ENCODE measurements at places on chromosomes 13 and 19.
A peak's percentile ranks its signal among the peaks of the same experiment; 100 is the strongest.

DNA sequence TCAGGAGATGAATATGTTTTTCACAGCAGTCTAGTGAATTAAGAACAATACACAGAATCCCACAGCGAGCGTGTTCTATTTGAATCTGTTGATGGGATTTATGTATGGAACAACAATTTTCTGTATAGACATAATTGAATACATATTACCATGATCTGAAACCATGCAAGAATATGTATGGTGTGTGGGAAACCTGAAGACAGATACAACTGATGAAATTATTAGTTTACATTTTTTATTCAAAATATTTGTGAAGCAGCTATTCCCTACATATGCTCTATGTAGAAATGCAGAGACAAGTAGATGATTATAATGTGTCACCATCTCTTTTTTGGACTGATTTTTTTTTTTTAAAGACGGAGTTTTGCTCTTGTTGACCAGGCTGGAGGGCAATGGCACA is 91.8 kb downstream of the DNAJC15 start:
- no peak for DNase-seq

DNA sequence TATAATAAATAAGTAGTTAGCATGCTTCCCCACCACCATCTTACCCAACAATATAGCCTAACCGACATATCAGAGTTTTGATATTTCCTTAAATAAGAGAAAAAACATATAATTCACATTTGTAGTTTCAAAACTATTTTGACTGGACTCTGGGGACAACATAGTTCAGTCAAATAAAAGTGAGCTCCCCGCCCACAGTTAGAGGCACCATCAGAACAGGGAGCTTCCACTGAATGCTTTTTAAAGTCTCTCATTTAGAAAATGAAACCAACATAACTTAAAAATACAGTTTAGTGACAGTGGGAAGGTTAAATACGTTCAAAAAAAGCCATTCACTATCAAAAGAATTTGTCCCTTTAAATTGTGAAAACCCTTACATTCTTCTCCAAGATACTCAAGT is 92.8 kb downstream of the EPSTI1 start:
- DNase-seq, result no peak

DNA sequence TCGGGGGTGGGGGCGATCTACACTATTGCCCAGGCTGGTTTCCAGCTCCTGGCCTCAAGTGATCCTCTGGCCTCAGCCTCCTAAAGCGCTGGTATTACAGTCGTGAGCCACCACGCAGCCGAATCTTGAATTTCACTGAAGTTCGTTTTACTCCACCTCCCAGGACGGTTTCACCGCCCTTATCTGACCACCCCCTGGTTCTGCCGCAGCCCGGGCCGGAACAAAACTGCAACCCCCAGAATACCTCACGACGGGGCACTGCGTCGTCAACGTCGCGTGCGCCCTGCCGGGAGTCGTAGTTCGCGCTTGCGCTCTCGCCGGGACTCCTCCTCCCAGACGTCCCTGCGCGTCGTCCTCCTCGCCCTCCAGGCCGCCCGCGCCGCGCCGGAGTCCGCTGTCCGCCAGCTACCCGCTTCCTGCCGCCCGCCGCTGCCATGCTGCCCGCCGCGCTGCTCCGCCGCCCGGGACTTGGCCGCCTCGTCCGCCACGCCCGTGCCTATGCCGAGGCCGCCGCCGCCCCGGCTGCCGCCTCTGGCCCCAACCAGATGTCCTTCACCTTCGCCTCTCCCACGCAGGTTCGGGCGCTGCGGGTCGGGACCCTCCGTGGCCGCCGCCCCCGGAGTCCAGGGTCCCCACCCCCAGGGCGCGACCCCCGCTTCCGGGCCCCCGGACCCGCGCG is at the start of gene ATP5F1D:
Gene ATP5F1D (plus strand): TSS at position 335 of the 679 bp plus-strand sequence. CDS start 100 bp downstream, at position 435.
- DNase-seq, result peak; percentile 94

- no peak for DNase-seq
These were observed 12.9 kb downstream of the LONP1 start for GRCh38 chr19:5706876-5707573.

GRCh38 chr19:2391118-2391725 is 31.2 kb downstream of the TMPRSS9 start:
- peak; percentile 34 for DNase-seq

DNA sequence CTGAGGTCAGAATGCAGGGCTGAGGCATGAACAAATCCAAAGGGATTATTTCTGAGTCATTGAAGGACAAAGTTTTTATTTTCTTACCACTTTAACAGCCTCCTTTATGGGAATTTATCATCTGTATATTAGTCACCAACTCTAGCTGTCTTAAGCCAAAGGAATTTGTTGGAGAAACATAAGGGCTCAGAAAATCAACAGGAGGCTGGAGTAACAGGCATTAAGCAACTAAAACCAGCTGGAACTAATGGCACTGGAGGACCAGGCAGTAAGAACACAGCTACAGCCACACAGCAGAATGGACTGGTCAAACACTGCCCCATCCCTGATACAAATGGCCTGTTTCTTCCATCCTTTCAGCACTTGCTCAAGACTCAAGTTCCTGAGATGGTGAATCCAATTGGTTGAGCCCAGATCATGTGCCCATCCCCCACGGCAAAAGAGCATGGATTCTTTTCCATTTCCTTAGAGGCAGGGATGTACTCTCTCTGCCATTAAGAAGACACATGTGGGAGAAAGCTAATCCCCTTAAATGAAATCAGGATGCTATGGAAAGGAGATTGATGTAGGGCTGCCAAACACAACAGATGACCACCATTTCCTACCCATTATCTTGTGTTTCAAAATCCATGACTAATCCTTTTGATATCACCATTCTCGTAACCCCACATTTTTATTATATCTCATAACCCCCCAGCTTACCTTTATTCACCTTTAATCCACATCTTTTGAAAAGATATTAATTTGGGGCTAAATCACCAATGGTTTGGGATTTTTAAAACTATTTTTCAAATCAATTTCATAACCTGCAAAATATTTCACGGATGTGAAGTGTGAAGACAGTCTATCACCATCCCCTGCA is 157.0 kb upstream of the FNDC3A start:
- no peak for DNase-seq

Data from activated CD4-positive, alpha-beta T cell treated with anti-CD3 and anti-CD28 coated beads for 4 hours (primary cell).